ENCODE measurements at places on chromosomes 1 and 21.

GRCh38 chr1:205961991-205962820 lies 18.9 kb upstream of the SLC26A9 start:
- no peak for DNase-seq

GRCh38 chr1:59368008-59368670 lies 71.2 kb downstream of the FGGY start:
- DNase-seq, result no peak

DNA sequence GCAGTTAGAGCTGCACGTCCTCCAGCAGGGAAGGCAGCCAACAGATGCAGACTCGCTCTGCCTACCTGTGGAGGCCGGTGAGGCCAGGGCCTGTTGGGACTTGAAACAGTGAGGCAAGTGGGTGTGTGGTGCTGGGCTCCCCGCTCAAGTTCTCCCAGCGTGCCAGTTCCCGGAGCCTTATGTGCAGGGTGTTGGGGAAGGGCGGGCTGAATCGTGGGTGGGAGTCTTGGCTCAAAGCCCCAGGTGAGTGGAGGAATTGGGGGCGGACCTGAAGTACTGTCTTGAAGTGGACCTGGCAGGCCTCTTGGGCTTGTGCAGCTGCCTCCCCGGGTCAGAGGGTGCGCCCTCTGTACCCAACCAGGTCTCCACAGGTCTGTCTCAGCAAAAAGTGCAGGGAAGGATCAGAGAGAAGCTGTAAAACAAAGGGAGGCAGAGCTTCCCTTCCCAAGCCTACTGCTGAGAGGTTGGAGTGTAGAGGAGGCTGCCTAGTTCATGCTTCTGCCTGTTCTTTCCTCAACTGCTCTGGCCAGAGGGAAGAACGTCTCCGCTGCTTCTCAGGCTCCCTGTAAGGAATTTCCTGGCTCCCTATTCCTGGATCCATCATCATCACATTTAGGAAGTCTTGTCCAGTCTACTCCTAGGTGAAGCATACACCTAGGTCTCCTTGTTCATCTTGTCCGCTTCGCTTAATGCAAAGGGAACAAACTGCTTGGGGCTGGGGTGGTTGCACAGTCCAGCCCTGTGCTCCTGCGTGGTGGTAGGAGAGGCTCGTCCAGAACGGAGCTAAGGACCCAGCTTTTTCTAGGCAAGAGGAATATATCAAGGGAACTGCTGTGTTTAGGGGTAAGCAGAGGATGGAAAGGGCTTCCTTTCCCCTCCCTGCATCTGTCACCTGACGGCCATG lies 14.9 kb downstream of the UTP11 start:
- DNase-seq, result no peak

DNA sequence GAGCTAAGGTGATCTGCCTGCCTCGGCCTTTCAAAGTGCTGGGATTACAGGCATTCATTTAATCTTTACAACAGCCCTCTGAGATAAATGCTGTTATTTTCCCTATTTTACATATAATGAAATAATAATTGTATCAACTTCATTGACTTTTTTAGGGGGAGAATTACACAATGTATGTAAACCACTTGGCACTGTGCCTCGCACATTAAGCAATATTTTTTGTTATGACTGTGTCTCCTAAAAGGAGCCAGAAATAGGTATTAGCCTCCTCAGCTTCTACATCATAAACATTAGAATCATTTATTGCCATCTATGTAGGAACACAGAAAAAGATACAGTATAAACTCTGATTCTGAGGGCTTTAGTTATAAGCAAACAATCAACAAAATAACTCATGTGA lies 1.1 kb upstream of the DNAJC28 start:
- DNase-seq, result no peak

DNA sequence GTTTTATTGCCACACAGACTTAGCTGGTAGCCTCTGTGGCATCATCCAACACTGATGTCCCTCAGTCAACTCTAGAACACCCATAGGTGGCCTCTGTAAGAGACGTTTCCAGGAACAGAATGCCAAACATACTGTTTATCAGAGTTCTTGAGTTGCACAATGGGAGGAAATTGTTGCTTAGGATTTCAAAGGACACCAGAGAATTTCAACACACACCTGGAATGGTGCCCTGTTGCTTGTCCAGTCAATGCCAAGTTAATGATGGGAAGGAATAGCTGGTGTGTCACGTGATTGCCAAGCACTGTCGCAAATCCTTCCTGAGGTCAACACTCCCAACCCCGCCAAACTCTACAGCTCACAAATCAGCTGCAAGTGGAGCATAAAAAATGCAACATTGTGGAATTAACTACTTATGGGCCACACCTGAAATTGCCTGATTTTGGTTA lies 28.6 kb upstream of the DUSP23 start:
- DNase-seq, result no peak

DNA sequence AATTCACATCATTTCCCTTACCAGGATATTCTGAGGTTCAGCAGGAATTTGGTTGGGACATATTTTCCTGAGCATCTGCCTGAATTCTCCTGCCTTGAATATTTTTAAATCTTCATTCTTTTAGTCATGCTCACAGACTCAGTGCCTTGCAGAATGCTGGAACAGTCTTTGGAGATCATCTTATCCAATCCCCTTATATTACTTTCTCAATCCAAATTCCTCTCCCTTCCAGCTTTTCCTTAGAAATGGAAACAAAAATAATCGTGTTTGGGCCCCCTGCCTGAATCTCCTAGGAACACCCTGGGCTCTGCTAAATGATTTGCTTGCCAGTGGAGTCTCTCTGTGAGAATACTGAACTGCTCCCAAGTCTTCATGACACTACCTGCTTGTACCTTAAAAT lies 38.4 kb downstream of the LHX8 start:
- DNase-seq, result no peak

DNA sequence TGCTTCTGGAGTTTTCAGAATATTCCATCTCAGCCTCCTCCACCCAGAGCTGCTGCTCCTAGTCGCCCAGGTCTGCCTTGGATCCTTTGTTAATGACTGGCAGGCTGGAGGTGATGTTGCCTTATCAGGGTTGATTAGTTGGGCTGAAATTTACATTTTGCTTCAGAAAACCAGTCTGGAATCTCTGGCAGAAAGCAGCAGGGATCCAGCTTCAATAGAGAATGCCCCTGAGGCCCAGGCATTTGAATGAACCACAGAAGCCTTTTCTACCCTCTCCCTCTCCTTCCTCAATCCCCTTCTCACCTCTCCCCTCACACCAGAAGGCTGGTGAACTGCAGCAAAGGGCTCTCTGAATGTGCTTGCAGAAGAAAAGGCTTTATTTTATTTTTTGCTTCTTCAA lies 83.2 kb downstream of the PLXNA2 start:
- DNase-seq, result no peak

- DNase-seq, result no peak
Measured at GRCh38 chr1:29342351-29342750, 106.0 kb downstream of the PTPRU start.

DNA sequence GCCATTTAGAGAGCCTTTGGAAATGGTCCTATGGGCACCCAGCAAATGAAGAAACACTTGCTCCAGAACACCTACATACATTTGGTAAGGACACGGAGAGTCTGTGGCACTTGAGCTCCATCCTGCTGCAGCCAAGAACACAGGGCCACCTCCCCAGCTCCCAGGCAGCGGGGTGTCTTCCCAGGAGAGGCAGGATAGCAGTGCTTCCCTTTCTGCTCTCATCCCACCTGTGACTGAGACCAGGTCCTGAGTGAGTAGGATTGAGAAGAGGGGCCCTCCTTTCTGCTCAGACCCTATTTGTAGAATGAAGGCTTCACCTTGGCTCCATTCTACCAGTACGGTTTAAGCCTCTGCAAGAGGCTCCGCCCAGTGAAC lies 4.1 kb downstream of the C1orf174 start:
- DNase-seq, result no peak

DNA sequence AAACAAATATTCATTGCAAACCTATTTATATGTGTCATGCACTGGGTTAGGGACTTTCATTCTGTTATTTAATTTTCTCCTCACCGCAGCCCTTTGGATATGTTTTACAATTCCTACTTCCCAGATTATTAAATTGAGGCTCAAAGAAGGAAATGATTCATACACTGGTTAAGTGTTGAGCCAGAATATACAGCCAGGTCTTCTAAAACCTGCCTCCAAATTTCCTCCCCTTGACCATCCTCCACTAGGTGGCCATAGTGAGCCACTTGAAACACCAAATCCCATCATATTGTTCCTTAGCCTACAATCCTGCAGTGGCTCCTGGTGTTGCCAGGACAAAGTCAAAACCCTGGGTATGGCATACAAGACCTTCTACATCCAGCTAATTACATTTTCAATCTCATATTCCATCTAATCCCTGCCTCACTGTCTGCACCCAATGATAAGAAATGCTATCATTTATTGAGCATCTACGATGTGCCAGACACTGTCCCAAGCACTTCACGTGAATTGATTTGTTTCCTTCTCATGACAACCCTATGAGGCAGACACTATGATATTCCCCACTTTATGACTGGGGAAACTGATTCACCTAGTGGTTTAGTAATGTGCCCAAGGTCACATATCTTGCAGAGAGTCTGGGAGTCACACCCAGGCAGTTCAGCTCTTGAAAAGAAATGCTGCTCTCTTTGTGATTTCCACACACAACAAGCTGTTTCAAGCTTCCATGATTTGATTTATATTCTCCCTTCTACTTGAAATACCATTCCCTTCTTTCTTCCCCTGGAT lies 23.6 kb upstream of the KIRREL1 start:
- no peak for DNase-seq

DNA sequence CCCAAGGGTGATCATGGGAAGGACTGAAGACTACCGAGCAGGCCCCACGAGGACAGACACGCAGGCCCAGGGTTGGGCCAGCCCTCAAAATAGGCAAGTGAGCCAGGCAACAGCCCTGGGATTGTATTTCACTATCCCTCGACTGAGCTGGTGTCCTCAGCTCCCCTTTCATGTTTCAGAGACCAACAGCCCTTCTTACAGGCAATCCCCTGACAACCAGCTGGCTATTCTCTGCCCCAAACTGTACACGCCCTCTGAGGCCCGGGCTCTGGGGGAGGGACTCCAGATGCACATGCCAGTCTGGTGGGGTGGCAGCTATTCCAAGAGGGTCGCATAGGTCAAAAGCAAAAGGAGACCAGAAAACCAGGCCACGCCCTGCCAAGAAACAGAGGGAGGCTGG lies 243.0 kb downstream of the TOMM20 start:
- no peak for DNase-seq

DNA sequence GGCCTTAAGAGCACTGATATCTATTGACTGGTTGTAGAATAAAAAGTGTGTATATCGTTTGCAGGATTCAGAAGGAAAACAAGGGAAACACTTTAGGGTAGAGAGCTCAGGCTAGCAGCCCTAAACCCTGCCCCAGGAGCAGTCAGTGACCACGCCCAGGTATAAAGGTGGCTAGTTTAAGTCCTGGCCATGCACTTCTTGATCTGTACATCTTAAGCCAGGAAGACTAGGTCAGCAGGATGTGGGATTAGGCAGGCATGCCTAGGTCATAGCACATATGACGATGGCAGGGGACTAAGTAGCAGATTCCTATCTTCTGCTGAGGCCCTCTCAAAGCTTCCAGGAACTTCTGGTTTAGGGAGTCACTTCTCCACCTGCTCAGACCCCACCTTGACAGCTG lies 158.0 kb upstream of the CD34 start:
- DNase-seq, result no peak

DNA sequence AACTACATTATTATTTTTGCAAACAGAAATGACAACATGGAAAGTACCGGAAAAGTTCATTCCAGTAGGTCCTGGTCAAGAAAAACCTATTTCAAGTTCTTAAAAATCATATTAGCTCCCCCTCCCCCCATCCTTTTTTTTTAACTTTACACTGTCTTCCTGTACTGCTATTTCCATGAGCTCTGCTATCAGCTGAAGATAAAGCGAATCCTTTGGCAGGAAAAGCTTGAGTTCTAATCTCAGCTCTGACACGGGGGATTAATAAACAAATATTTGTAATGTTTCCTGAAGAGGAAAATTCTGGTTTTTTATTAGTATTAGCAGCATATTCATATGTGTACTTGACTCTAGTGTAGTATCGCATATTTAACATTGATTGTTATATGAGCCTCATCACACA lies 190.7 kb upstream of the ESRRG start:
- DNase-seq, result no peak

GRCh38 chr1:14298806-14299205 lies 299.7 kb upstream of the KAZN start:
- no peak for DNase-seq

GRCh38 chr21:43921571-43921978 lies 56.6 kb downstream of the AGPAT3 start:
- DNase-seq, result no peak

- no peak for DNase-seq
Measured at GRCh38 chr1:208528578-208529240, 284.5 kb upstream of the PLXNA2 start.

Measured in cortex of kidney (tissue), 1 donor.